ENCODE measurements at places on chromosomes 16 and 17.

- no peak for DNase-seq
These were observed 70.9 kb upstream of the METRNL start for GRCh38 chr17:83008526-83008925.

GRCh38 chr17:4665027-4665426, 23.5 kb upstream of the ALOX15 start:
- DNase-seq = no peak

- no peak for DNase-seq
These were observed 73.5 kb downstream of the CYLD start for GRCh38 chr16:50815382-50815781.

- DNase-seq = no peak
These were observed 157.5 kb upstream of the CACNG5 start for GRCh38 chr17:66677201-66677981.

DNA sequence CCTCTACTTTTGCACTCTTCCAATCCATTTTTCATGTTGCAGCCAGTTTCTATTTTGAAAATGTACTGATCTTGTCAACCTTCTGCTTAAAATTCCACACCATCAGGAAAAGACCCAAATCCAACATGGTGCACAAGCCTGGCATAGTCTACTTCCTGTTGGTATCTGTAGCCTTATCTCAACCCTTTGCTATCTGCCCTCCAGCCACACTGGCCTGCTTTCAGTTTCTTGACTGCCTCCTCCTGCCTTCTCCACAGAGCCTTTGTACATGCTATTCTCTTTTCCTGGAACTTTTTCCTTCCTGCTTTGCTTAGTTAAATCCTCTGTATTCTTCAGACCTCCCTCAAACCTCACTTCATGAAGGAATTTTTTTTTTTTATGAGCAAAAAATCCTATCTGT, 31.5 kb downstream of the NLRP1 start:
- DNase-seq = no peak

DNA sequence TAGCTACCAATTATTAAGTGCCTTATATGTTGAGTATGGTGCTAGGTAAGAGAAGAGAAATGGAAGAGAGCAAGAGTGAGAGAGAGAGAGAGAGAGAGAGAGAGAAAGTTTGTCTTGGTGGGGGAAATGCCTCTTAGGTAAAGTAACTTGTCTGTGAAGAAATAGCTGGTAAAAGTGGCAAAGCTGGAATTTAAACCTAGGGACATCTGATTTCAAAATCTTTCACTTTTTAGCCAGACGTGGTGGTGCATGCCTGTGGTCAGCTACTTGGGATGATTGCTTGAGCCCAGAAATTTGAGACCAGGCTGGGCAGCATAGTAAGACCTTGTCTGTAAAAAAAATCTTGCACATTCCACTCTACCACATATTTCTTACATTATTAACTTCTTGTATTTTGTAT, 23.0 kb upstream of the CDR2 start:
- no peak for DNase-seq

DNA sequence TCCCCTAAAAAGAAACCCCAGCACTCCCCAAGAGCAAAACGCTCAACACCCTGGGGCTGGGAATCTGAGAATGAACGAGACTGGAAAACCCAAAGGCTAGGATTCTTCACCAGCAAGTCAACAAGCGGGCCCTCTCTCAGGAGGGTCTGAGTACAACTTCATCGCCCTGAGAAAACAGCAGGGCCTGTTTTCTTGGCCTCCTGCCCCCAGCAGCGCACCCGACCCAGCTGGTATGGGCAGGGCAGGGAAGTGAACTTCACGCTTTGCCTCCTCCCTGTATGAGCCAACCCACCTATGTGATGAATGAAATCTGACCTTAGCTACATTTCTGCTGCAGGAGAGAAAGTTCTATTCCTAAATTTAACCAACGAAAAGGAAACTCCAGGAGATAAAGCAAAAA, 11.1 kb downstream of the NUDT16L1 start:
- no peak for DNase-seq

- DNase-seq = no peak
These were observed 814 bp upstream of the CDH3 start for GRCh38 chr16:68644296-68644695.

DNA sequence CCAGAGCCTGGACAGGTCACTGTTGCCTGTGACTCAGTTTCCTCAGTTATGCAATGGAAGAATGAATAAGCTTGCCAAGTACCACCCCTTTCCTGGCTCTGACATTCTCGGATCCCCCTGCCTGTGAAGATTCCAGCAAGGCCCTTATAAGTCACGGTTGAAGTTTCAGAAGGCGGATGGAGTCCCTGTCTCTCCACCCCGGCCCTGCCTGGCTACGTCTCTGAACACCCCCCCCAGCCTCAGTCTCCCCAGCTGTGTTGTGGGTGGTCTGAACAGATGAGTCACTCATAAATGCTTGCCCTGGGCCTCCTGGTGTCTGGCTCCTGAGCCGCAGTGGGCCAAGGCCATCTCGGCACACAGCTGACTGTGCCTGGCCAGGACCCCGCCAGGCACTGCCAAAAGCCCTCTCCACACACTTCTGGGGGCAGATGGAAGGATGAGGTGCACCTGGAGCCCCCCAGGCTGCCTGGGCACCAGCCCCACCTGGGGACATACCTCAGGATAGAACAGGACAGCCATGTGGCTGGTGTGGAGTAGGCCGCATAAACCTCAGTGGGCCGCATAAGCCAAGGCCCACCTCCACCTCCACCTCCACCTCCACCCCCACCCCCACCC, 15.4 kb downstream of the VASN start:
- DNase-seq = no peak

GRCh38 chr17:65355246-65355645, 206.2 kb downstream of the AXIN2 start:
- no peak for DNase-seq

DNA sequence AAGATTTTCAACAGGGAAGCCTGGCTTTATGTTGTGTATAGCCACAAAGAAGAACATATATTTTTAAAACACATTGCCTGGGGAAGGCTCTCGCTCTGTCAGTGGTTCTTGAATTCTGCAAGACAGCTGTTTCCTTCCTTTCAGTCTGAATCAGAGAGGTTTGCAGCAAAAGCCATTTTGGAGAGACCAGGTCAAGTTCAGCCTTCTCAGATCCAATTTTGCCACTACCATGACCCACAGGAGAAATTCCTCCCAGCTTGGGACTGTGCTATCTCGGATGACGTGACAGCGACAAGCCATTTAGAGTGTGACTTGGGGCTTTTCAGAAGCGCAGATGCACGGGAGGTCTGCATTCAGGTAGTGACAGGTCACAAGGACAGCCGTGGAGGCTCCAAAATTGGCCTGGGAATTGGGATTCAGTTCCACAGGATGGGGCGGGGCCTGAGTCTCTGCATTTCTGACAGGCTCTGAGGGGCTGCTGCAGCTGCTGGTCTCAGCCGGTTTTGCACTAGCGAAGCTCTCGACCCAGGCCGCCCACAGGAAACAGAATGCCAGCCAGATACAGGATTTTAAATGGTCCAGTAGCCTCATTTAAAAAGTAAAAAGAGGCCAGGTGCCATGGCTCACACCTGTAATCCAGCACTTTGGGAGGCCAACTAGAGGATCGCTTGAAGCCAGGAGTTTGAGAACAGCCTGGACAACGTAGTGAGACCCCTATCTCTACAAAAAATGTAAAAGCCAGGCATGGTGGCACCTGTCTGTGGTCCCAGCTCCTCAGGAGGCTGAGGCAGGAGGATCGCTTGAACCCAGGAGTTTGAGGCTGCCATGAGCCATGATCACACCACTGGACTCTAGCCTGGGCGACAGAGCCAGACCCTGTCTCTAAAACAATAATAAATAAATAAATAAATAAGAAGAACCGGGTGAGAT, 196.6 kb upstream of the CIBAR2 start:
- DNase-seq = no peak

DNA sequence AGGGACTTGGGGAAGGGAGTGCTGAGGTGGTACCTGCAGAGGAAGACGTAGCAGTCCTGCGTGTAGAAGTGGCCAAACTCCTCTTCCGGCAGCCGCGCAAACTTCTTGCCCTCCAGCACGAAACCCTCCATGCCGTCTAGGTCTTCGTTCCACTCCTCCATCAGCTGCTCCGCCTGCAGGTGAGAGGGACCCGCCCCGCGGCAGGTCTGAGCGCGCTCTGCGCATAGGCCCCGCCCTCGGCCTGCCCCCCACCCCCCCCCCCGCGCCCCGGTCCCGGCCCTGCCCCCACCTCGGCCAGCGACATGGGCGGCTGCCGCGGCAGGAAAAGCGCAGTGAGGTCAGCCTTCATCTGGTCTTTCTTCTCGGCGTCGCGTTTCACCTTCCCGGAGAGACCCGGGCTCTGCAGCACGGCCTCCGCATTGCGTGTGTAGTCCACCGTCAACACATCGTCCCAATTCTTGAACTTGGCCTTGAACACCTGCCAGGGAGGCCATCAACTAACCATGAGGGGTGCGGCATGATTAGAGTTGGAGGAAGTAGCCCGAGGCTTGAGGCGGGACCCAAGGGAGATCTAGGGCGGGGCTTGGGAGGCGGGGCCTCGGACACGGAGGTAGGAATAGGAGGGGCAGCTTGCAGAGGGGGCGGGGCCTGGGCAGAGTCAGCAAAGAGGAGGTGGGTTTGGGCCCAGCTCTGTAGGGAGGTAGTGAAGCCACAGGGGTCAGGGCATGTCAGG, 11.5 kb downstream of the FLII start:
- no peak for DNase-seq

- DNase-seq = no peak
These were observed 471 bp downstream of the PARD6A start for GRCh38 chr16:67661101-67661761.

GRCh38 chr17:73628642-73629552, 15.3 kb downstream of the SDK2 start:
- no peak for DNase-seq

DNA sequence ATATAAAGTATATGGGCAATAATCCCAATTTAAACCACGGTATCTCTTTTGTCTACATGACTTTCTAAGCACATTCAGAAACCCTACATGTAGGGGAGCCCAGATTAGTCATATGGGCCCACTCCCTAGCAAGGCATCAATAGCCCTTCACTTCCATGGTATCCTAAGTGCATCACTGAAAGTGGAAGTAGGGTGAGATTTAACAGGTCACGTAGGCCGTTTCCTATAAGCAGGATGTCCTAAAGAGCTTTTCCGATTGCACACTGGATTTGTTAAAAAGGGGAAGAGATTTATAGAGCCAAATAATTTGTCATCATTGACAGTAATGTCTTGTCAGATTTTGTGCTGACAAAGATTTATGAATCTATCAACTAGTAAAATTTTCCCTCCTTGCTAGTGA, 39.0 kb downstream of the CA4 start:
- DNase-seq = no peak

DNA sequence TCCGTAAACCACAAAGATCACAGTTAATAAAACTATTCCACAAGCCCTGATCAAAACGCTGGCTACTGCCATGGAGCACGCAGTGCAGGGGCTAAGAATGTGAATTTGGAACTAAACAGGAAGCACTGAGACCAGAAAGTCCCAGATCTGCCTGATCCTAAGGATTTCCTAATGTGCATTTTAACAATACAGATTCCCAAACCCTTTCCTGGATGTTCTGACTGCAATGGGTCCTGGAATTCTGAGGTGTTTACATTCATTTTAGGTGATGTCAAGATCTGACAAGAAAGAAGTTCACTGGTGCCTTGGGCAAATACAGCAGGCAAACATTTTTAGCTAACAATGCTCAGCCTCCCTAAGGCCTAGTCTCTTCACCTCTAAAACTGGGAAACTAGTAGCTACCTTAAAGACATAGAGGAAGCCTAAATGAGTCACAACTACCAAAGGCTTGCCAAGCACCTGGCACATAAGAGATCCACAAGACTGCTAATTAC, 10.3 kb downstream of the NSMCE1 start:
- DNase-seq = no peak

GRCh38 chr17:7407485-7408251, at the start of gene NLGN2:
Gene NLGN2 (plus strand): TSS chr17:7407845. CDS start chr17:7408256, 411 bp downstream.
- DNase-seq = no peak

GRCh38 chr16:54744998-54745397, 185.7 kb upstream of the IRX5 start:
- no peak for DNase-seq

DNA sequence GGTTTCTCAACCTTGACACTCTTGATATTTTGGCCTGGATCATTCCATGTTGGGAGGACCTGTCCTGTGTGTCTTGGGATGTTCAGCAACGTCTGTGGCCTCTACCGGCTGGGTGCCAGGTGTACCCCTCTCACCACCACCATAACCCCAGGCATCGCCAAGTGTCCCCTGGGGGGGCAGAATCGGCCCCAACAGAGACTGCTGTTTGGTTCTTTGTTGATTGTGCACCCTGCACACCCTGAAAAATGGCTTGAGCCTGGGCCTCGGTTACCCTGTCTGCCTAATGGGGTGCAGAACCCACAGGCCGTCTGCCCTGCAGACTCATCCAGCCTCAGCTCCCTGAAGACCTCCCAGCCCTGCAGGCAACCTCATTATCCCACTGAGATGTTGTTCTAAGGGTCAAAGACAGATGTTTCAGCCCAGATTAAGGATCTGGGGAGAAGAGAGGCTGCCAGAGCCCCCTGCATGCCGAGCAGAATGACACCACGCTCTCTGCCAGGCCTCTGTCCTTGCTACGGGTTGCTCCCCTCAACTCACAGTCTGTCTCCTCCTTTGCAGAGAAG, 9.2 kb downstream of the CACNG1 start:
- DNase-seq = no peak

- DNase-seq = no peak
These were observed 64.2 kb upstream of the TNRC6C start for GRCh38 chr17:77894126-77894956.

- no peak for DNase-seq
These were observed 15.2 kb downstream of the EMP2 start for GRCh38 chr16:10565167-10565566.

DNA sequence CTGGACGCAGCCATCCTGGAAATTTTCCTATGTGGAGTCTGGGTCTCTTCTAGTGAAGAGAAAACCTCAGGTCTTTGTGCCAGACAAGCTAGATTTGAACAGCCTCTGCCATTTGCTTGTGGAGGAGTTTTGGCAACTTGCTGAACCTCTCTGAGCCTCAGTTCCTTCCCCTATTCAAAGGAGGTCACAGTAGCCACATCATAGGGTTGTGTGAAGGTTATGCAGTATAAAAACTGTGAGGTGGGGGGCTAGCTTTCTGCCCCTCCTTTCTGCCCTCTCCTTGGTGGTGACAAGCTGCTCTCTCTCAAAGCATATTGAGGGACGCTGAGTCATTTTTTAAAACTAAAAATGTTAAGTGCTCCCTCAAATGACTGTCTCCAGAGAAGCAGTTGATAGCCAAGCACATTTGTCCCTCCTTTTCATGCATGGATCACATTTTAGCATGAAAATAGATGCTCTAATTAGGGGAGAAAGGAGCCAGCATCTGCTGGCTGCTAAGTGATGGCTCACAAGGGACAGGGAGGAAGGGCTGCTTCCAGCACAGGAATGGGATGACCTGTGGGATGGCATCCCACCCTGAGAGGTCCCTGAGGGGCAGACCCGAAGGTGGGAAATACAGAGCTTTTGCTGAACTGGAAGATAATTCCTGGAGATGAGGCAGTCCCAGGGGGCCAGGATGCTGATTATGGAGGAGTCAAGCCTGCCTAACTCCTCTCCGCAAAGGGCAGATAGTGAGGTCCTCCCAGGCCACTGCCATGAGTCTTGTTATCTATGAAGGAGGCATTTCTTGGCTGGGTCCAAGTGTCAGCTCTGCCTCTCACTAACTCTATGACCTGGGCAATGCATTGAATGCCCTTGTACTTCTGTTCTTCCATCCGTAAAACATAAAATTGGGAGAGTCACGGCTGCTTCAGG, 218.8 kb downstream of the RAB11FIP4 start:
- no peak for DNase-seq

GRCh38 chr16:51163894-51164566, 13.0 kb upstream of the SALL1 start:
- DNase-seq = no peak
